ENCODE measurements at places on chromosomes 5 and 9.

GRCh38 chr9:6805532-6805931 is 47.8 kb downstream of the KDM4C start:
- DNase-seq, result no peak

DNA sequence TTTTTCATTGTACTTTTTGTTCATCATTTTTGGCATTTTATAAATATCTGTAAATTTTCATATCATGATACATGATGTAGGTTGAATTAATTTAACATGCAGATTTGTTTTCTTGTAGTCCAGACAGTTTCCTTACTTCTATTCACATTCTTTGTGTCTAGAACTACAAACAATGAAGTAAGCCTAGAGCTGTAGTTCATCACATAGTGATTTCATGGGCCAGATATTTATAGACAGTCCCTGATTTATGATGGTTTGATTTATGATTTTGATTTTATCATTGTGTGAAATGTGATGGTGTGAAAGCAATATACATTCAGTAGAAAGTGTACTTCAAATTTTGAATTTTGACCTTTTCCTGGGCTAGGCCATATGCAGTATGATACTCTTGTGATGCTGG is 139.0 kb downstream of the ARHGEF28 start:
- DNase-seq, result no peak

GRCh38 chr9:128470560-128470959 is 14.8 kb downstream of the ODF2 start:
- no peak for DNase-seq

DNA sequence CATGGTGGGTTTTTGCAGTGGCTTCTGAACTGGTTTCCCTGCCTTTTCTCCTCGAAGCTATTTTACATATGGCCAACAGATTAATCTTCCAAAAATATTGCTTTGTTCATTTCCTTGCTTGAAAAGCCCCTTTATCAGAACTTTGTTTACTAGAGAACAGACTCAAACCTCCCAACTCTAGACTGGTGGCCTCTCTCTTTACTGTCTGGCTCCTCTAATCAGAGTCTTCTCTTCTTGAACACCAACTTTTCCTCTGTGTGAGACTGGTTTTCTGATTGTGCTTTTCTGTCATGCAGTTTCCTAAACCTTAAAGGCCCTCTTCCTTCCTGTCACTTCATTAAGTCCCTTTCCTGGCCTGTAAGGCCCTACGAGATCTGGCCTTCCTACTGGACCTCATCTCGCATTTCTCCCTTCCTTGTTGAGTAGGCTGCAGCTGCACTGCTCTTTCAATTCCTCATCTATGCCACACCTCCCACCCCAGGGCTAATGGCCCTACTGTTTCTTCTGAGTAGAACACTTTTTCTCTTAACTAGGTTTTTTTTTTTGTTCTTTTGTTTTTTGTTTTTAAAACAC is 5.7 kb downstream of the C9orf43 start:
- DNase-seq, result no peak

DNA sequence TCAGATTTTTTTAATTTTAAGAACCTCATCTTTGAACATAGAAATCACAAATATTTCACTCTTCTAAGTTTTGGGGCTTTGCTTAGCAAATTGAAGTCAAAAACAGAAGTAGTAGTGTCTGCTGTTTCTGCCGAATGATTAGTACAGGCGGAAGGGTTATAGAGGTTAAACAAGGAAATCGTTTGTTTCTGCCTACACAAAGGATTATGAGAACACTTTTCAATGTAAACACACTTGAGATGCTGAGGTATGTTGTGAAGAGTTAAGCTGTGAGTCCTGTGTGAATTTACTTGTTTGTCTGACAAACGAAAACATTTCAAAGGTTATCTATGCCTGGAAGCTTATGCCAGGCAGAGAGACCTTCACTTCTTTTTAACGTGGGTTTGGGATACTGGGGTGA is 224.8 kb downstream of the CETN3 start:
- no peak for DNase-seq

DNA sequence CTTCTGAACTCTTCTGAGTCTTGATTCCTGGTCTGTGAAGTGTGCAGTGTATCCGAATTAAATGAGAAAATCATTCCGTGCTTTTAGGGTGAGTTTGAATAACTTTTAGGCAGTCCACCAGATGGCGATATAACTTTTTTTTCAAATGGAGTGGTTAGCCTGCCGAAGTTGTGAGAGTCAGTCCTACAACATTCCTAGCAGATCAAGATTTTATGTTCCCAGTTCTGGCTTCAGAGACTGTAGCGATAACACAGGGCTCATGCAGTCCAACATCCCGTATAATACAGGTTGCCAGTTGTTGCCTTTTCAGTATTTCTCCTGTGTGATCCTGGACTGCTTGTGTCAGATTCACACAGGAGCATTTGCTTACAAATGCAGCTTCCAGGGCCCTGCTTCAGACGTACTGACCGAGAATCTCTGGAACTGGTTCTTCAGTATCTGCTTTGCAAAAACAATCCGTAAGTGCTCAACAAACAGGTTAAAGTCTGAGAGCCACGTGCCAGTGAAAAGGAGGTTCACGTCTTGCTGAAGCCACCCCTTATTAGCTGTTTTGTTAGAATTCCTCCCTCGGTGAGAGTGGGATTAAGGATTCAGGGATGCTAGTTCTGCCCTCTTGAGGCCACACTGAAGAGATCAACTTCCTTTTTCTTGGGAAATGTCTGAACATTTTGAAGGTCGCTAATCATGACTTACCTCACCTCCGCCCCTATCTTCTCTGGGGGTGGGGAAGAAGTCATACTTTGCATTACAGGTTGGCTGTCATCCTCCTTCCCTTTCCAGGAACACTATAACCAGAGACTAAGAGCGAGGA is 22.8 kb downstream of the SMIM3 start:
- no peak for DNase-seq

- no peak for DNase-seq
Measured at GRCh38 chr5:139908749-139909148, 113.1 kb downstream of the PSD2 start.

- no peak for DNase-seq
Measured at GRCh38 chr9:120477534-120478001, 102.4 kb downstream of the CDK5RAP2 start.

- DNase-seq, result no peak
Measured at GRCh38 chr5:127840198-127840524, 137.0 kb downstream of the CCDC192 start.

DNA sequence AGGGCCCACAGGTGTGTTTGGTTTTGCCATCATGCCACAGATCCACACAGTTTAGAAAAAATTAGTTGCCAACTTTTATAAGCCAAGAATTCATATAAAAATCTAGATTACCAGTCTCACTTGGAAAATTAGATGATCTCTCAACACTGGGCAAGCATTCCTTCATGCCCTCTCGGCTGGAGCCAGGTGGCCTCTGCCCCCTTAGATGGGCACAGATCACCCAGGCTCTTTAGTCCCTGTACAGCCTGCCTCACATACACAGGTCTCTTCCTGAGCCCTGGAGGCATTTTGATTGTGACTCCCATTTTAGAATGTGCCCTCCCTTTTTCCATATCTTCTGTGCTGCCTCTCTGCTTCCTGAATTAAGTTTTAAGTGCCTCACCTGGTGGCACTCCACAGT is 20.0 kb downstream of the ACO1 start:
- DNase-seq, result no peak

- DNase-seq, result no peak
Measured at GRCh38 chr9:101275769-101276250, 109.0 kb downstream of the BAAT start.

DNA sequence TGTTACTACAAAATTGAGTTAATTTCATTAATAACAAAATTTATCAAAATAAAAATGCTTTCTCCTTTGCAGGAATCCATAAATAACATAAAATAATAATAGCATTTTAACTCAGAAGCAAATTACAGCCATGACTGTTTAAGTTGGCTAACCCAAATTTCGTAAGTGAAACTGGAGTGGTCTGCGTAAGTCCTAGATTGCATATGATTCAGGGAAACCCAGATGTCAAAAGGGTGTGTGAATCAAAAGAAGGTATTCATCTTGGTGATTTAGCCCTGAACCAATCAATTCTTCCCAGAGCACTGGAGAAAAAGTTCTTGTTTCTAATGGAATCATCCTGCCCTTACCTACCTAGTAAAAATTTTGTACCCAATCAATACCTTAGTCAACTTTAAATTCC is 547.6 kb downstream of the RAB3C start:
- DNase-seq, result no peak

DNA sequence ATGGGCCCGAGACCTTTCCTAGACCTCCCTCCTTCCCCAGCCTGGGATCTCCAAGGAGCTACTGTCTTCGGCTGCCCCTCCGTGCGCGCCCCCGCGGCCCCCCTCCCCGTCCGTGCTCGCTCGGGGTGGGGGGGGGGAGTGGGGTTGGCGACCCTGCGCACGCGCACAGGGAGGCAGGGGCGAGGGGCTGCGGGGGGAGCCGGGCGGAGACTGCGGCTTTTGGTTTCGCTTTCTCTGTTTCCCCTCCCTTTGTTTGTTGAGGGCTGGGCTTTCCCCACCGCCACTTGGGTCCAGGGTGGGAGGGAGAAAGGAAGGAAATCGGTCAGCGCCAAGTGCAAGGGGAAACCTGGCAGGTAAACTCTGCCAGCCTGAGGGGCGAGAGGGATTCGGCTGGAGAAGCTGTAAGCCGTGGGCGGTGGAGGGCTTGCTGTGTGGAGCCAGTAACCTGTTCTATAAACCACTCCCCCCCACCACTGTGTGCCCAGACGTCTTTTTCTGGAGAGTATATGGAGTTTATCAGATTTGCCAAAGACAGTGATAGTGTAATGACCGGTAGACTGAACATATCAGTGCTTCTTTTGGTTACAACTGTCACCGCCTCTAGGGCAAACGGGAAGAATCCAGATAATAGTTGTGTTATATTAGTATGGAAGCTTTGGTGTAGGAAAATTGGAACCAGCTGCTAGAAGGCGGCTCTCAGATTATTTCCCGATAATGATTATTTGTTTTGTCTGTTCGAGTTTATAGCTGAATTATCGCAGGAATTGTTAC is 684 bp downstream of the DNAJA1 start:
- DNase-seq, result peak; percentile 65

GRCh38 chr5:170419643-170420042 is 30.5 kb upstream of the KCNMB1 start:
- DNase-seq, result no peak

DNA sequence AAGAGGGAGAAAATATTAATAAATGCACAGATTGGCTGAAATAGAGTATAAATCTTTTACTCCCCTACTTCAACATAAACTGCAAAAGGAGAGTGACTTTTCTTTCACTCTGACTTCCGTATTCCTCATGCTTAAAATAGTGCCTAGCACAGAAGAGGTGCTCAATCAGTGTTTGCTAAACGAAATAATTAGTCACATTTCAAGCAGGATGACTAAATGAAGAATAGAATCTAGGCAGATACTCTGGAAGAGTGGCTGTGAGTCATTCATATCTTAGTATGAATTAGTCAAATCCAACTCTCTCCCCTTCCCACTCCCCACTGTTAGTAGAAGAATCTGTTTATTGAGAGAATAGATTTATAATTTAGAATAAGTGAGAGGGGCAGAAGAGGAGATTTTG is 4.8 kb downstream of the CD274 start:
- no peak for DNase-seq

GRCh38 chr5:120463991-120464626 is at the start of gene PRR16:
PRR16 (plus strand) TSS chr5:120464300.
- DNase-seq, result no peak

DNA sequence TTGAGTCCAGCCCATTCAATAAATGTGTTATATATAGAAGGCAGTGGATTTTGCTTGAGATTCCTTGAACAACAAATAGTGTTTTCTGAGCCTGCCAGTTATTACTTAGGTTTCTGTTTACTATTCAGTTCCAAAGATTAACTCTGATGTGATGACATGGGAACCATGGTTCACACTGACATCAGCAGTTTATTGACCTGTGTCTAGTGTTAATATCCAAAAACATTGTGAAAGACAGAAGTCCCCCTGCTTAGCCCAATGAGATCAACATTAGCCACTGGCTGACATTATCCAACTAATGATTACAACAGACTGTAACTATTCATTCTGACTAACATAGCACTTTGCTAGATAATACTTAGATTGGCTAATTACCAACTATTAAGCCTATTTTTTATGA is 14.9 kb downstream of the APBA1 start:
- no peak for DNase-seq

DNA sequence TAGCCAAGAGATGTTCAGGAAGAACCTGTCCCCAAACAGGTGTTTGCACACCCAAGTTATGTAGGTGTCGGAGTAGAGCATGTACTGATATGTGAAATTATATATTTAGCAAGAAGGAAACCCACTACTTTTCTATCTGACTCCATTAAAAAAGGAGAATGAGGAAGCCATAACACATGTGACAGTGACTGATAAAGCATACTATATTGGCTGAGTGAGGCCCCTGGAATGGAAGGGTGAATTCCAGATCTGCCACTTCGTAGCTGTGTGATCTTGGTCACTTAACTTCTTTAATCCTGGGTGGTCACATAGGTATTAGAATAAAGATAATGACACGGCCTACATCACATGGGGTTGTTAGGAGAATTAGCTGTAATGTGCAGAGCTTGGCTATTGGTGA is 116.0 kb upstream of the MAN2A1 start:
- DNase-seq, result no peak

DNA sequence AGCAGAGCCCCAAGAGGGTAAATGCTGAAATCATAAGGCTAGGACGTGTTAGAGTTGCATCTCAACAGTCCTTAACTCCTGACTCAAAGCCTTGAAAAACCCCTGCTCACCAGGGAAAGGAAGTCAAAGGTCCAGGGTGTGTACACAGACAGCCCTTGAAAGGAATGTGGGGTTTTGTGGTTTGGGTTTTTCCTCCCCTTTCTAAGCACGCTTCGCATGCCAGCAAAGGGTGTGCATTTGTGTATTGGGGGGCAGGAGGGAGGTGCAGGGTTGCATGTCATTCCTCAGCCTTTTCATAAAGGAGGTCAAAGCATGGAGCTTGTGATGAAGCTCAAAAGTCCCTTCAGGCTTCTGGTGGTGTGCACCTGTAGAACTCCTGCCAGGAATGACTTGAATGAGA is 17.3 kb upstream of the XPA start:
- no peak for DNase-seq

- DNase-seq, result peak; percentile 71
Measured at GRCh38 chr9:137067860-137068538, 2.4 kb downstream of the SAPCD2 start.

DNA sequence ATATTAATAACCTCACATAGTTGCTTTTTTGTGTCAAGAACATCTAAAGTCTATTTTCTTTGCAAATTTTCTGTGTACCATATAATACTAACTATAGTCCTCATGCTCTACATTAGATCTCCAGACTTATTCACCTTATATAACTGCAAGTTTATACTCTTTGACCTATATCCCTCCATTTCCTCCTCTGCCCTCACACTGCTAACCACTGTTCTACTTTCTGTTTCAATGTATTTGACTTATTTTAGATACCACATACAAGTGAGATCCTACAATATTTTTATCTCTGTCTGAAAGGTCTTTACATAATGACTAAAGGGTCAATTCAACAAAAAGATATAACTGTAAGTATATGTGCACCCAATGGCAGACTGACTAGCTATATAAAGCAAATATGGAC is 789.7 kb upstream of the ZNF608 start:
- DNase-seq, result no peak
